Keratinocyte (primary cell): ENCODE measurements at places on chromosomes 3 and 15.

GRCh38 chr3:120625159-120625586, 29.0 kb downstream of the NDUFB4 start:
- DNase-seq: no peak

- no peak for DNase-seq
Observed at GRCh38 chr3:22414239-22414638, 663.2 kb upstream of the ZNF385D start.

- no peak for DNase-seq
Observed at GRCh38 chr3:182972387-182972786, 8.0 kb downstream of the DCUN1D1 start.

GRCh38 chr15:63497642-63498467, 6.5 kb upstream of the USP3 start:
- no peak for DNase-seq

GRCh38 chr3:66956742-66957141, 41.4 kb upstream of the KBTBD8 start:
- no peak for DNase-seq
